Activated T-helper 1 cell treated with anti-CD3 and anti-CD28 coated beads, Interleukin-12 subunit alpha, Interleukin-12 subunit beta, Interleukin-2, Interleukin-4 antibody, amounts not matched to agents 30 ng/mL and 10 ng/mL and 1 ng/mL, durations not matched to agents 14 hours and 24 hours and 36 hours (primary cell): ENCODE measurements at places on chromosomes 5 and 9. TPM values are rescaled to one million over a fixed set of nuclear protein-coding genes. Genes with fewer than 3 reads are reported as not detected.

FYB1 gene
- 100 and 107 TPM in 2 replicates for total RNA-seq

DNA sequence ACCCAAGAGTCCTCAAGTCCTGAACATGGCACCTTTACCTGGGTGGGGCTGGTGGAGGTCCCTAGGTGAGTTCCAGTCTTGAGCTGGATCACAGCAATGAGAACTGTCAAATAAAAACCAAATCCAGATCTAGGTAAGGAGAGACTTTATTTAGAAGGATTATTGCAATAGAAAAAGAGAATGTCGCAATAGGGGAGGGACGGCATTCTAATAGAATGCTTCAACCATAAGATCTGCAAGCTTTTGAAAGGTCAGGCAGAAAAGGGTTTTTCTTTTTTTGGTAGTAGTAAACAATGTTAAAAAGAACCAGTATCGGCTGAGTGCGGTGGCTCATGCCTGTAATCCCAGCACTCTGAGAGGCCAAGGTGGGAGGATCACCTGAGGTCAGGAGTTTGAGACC is 5.2 kb upstream of the GCNT1 start:
- no peak overlapping the region for H3K4me3 ChIP-seq
- peaks cover 26% of the 10 kb centered on the region for H3K4me1 ChIP-seq
- peaks cover 3% of the 10 kb centered on the region for H3K27me3 ChIP-seq
- no peak for DNase-seq
- peaks cover 9% of the 10 kb centered on the region for H3K36me3 ChIP-seq

- H3K36me3 ChIP-seq = no peaks in the 10 kb centered on the region
- no peak overlapping the region for H3K4me3 ChIP-seq
- no peak for DNase-seq
- H3K27ac ChIP-seq = no peak overlapping the region
- H3K27me3 ChIP-seq = no peaks in the 10 kb centered on the region
These were observed 78.3 kb upstream of the LIFR start for GRCh38 chr5:38634568-38635369.

- no peak overlapping the region for H3K27ac ChIP-seq
- H3K27me3 ChIP-seq = no peaks in the 10 kb centered on the region
- H3K4me1 ChIP-seq = no peaks in the 10 kb centered on the region
- H3K36me3 ChIP-seq = no peaks in the 10 kb centered on the region
- DNase-seq = no peak
These were observed 144.1 kb downstream of the MAT2B start for GRCh38 chr5:163649514-163649913.

- H3K4me3 ChIP-seq = no peak overlapping the region
- H3K27me3 ChIP-seq = no peaks in the 10 kb centered on the region
- H3K4me1 ChIP-seq = peaks cover 42% of the 10 kb centered on the region
- H3K27ac ChIP-seq = no peak overlapping the region
- no peak for DNase-seq
These were observed 50.4 kb downstream of the RASGRF2 start for GRCh38 chr5:81010336-81011169.

DNA sequence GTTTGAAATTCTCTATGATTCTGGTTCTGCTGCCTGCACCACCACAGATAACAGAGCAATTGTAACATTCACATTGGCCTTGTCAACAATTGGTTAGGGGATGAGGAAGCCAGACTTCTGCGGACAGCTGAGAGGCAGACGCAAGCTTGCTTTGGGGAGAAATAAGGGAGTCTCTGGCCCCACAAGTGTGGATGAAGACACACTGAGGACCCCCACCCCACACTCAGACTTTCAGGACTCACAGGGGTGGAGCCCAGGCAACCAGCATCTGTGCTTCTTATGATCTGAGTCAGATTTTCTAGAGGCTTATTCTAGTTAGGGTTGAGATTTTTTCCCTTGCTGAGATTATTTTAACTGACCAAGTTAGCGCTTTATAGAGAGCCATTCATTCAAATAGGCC is 140.3 kb upstream of the IRX2 start:
- DNase-seq = no peak
- H3K4me1 ChIP-seq = no peaks in the 10 kb centered on the region
- H3K27me3 ChIP-seq = no peaks in the 10 kb centered on the region
- H3K4me3 ChIP-seq = no peak overlapping the region

SLC2A6 gene
- 4.1 and 4.6 TPM in 2 replicates for total RNA-seq

DNA sequence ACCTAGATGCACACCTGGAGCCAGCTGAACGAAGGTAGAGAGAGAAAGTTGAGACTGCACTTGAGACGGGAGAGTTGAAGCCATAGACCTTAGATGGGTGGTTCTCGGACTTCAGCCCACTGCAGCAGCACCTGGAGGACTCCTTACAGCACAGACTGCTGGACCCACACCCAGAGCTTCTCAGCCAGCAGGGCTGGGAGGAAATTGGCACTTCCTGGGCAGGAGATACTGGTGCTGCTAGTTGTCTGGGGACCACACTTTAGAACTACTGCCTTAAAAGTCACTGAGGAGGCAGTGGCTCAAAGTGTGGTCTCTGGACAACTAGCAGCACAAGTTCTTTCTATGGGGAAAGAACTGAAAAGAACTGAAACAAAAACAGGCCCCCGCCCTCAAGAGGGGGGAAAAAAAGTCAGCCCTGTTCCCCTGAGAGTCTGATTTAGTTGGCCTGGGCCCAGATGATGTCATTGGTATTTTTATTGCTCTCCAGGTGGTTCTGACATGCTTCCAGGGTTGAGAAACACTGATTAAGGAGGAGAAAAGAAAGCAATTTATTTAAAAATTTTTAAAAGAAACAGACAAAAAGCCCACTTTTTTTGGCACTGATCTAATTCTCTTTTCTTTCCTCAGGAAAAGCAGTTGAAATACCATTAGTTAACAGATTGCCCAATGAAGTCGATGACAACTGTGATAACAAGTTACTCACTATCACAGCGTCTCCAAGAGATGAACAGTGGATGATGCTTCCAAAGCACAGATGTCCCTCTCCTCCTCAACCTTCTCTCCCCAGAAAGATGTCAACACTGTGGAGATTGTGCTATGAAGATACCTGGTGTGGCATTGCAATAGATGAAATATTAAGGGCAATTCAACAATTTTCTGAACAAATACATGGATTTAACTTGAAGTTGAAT is 73.6 kb upstream of the ADAMTS16 start:
- no peak overlapping the region for H3K4me3 ChIP-seq
- no peak for DNase-seq
- peaks cover 1% of the 10 kb centered on the region for H3K27me3 ChIP-seq
- H3K36me3 ChIP-seq = no peaks in the 10 kb centered on the region

DNA sequence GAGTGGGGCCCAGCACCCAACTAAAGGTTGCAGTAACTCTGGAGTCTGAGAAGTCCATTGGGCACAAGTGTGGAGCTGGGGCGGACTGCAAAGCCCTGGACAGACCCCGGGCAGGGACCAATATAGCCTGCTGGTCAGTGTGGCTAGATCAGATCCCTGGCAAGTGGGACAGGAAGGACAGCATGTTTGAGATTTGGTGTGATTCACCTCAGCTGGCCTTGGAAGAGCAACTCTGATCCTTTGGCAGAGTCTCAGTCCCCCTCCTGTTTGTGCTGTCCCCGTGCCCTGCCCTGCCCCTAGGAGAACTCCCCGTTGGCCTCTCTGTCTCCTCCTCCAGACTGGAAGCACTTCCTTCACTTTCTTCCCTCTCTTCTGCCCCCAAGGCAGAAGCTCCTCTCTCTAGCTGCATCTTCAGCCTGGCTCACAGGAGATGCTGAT is 255.3 kb downstream of the FSTL4 start:
- no peaks in the 10 kb centered on the region for H3K36me3 ChIP-seq
- no peak overlapping the region for H3K27ac ChIP-seq
- H3K4me3 ChIP-seq = no peak overlapping the region
- peaks cover 4% of the 10 kb centered on the region for H3K4me1 ChIP-seq

DNA sequence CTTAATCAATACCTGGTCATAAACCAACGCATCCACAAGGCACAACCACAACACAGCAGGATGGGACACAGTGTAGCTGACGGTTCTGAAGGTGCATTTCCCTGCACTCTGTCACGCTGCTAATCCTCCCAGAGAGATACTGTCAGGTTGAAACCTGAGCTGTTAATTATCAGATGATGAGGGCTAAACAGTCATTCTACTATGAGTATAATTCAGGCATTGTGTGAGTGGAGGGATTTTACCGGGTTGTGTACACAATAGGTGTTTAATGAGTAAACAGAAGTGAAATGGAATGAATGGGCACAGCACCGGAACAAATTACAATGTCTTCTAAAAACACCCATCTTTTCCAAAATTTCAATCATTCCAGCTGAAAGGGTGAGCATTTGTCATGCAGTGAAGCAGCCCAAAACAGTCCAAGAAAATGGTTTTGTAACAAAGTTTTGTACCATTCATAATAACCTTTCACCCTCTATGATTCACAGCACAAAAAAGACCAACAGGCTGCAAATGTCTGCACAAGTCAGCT is 71.5 kb downstream of the ABCA1 start:
- no peak for DNase-seq
- no peak overlapping the region for H3K27ac ChIP-seq
- H3K4me3 ChIP-seq = no peak overlapping the region
- H3K36me3 ChIP-seq = no peaks in the 10 kb centered on the region

PCDHGA7 gene
- total RNA-seq = 0.16 and 0.22 TPM in 2 replicates
